ENCODE measurements at places on chromosomes 2 and 18.

DNA sequence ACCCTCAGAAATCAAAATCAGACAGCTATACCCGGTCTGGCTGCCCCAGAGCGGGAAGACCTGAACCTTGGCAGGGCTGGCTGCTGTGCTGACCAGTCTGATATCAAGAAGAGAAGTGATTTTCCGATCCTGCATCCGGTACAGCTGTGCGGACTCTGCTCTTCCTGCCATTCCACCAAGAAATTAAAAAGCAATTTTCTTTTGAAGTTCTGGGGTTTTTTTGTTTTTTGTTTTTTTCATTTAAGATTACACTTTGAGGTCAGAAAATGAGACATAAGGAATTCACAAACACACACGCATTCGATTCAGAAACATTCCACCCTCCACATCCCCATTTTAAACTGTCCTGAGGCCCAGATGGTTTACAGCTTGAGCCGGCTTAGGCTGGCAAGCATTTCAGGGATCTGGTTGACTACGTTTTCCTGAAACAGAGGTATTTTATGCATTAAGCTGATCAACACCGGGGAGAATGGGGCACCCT is 156.5 kb downstream of the COL6A3 start:
- no peak for DNase-seq

DNA sequence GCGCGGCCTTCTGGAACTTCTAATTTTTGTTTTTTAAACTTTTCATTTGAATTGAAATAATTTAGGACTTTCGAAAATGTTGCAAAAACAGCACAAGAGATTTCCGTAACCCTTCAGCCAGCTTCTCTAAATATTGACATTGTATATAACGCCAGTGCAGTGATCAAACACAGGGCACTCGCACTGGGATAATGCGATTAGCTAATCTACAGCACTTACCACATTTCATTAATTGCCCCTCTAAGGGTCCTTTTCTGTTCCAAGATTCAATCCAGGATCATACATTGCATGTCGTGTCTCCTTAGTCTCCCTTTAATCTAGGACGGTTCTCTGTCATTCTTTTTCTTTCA is 343 bp upstream of the CD302 start:
- DNase-seq = no peak

GRCh38 chr2:217617616-217618022 is 385.2 kb downstream of the TNS1 start:
- DNase-seq = no peak

- DNase-seq = no peak
Observed at GRCh38 chr2:158221063-158222020, 119.7 kb downstream of the UPP2 start.

- no peak for DNase-seq
Observed at GRCh38 chr18:41644466-41644865, 310.6 kb upstream of the PIK3C3 start.

DNA sequence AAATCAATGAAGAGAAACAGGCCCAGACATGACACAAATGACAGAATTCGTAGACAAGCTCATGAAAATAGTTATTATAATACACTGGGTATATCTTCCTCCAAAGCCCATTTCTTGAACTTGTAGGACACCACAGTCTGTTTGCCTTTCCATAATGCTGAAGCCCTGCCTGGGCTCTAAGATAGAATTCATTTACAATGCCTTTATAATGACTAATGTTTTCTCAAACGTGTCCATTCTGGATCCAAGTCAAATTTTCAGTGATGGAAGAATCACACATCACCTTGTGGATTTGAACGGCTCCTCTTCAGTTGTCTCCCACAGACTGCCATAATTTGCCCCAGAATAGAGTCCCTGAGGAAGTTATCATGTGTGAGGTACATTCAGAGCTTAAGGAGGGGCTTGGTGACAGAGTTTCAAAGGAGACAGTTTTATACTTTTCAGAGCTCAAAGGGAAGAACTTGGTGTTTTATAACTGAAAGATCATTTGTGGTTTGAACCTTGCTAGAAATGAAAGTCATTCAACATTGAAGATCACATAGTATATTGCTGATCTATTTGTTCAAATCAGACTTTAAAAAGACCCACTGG is 38.2 kb downstream of the CASP8 start:
- no peak for DNase-seq

GRCh38 chr2:171086352-171087290 is 74.1 kb downstream of the TLK1 start:
- peak; percentile 20 for DNase-seq

GRCh38 chr2:136051001-136051724 is 65.7 kb upstream of the DARS1 start:
- no peak for DNase-seq

DNA sequence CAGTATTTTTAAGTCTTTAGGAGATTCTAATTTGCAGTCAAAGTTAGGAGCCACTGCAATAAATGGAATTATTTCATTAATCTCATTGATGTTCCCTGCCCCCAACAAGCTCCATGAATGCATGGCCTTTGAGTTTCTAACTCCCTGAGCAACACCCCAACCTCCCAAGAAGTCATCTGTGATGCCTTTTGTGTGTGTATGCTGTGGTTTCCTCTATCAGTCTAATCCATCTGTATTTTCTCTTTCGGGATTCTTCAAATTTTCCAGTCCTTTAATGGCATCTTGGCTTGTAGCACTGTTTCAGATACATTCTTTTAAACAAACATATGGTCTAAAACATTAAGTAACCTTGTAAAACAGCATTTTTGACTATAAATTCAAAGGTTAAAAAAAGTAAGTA is 16.8 kb downstream of the SERPINB10 start:
- DNase-seq = no peak

DNA sequence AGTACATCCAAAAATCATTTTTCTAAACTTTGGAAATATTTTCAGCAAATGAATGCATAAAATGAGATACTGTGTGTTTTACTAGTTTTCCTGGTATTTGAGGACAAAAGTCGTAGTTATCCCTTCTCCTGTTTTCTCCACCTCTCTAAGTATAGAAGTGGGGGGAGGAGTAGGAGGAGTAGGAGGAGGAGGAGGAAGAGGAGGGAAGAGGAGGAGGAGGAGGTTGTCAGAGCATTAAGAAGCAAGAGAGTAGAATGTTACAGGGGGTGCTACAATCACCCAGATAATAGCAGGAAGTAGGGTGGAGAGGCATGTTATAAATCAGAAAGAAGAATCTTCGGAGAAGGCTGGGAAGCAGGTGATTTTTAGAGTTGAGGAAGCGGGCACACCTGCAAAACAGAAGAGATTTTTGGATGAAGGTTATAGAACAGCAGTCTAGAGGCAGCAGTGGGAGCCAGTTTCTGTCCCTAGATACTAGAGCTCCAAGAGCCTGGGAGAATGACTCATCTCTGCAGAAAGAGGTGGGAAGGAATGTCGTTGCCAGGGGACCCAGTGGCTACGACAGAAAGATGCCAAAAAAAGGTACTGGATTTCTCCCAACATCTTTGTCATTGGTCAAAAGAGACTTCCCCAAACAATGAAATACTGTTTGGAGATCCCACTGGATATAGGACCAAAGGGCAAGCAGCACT is 44.2 kb upstream of the AQP4 start:
- DNase-seq = no peak

DNA sequence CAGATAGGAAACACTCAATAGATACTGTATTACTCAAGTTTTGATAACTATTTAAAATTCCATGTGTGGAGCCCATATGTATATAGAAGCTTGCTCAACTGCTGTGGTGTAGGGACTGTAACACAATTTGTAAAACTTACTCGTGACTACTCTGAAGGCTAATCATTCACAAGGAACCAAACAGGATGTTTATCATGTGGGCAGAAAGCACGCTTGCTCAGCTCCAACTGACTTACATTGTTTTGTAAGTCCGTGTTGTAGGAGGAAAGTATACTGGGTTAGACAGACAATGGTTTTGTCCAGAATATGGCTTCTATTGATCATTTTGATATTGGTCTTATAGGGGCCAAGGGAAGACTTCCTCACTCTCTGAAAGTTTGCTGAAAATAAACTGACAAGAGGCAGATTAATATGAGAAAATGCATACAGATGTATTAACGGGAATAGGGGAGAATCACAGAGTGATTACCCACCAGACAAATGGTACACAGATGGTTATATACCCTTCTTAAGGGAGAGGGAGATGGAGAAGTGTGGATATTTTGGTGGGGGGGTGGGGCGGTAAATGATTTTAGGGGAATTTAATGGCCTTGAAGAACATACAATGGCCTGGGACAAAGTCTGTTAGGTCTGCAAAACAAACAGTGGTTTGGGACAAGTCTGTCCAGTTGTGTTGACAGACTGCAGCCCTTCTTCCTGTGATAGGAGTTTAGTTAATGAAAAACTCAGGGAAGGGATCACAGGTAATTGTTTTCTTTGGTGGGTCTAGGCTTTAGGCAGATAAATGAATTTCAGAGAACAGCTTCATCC is 259.3 kb upstream of the SP5 start:
- no peak for DNase-seq

Data from uterus (tissue), 4 donors.